ENCODE measurements at places on chromosomes 16 and 17. TPM values are rescaled to one million over a fixed set of nuclear protein-coding genes. Genes with fewer than 3 reads are reported as not detected.

The CD300C gene
- polyA plus RNA-seq: 0.22 TPM

The ZNF771 gene
- 1.7 TPM for polyA plus RNA-seq

The CARD14 gene
- polyA plus RNA-seq: not detected

The ABCC11 gene
- not detected for polyA plus RNA-seq

The HS3ST4 gene
- not detected for polyA plus RNA-seq

The KRTAP9-4 gene
- polyA plus RNA-seq: not detected

The CSH2 gene
- polyA plus RNA-seq: not detected

Measured in naive B cell (primary cell).